ENCODE measurements at places on chromosomes 12 and 14.

- no peak for DNase-seq
These were observed 117.8 kb upstream of the COCH start for GRCh38 chr14:30756594-30756993.

GRCh38 chr14:91946622-91947474 lies 646 bp downstream of the FBLN5 start:
- no peak for DNase-seq

DNA sequence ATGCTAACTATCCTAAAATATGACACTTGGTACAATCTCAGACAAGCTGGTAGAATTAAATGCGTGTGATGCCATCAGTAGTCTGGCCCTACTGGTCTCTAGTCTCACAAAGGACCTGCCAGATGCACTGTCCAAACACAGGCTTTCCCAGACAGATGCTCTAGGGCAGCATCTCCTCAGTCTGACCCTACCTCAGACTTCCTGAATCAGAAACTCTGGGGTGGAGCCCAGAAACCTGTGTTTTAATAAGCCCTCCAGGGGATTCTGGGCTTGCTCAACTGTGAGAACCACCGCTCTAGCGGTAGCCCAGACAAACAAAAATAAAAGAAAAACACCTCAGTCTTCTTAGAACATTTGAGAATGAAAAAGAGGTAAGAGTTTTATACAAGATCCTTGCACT lies 48.0 kb downstream of the BDKRB1 start:
- DNase-seq: no peak

DNA sequence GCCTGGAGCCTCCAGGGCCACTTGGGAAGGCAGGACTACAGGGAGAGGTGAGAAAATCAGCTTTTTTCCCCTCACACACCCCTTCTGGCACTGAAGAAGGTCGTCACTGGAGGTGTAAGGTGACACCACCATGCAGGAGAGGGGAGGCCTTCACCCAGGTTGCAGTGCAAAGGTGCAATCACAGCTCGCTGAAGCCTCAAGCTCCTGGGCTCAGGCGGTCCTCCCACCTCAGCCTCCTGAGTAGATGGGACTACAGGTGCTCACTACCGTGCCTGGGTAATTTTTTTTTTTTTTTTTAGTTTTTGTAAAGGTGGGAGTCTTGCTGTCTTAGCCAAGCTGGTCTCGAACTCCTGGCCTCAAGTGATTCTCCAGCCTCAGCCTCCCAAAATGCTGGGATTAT lies 93.6 kb downstream of the TNFAIP2 start:
- DNase-seq: no peak
